ENCODE measurements at places on chromosomes 3 and 15.

DNA sequence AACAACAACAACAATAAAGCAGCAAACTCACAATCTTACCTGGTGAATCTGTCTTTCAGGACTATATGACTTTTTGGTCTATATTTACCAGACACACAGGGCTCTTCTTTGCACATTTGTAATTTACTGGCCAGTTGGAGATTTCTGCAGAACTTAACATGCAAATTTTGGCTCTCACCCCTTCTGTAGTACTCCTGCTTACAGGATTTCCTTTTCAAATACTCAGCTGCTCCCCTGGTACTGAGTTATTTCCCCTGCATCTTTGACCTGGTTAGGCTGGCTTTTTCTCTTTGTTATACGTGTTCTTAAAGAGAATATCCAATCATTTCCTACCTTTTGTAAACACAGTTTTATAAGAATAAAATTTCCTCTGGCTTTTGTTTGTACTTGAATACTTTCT lies 228.0 kb downstream of the MBNL1 start:
- DNase-seq, result no peak

- no peak for DNase-seq
Observed at GRCh38 chr3:142226474-142226873, 1.1 kb upstream of the GK5 start.

- DNase-seq, result no peak
Observed at GRCh38 chr15:60936186-60936585, 292.9 kb downstream of the RORA start.

- DNase-seq, result no peak
Observed at GRCh38 chr15:93060336-93061248, 28.4 kb downstream of the RGMA start.

DNA sequence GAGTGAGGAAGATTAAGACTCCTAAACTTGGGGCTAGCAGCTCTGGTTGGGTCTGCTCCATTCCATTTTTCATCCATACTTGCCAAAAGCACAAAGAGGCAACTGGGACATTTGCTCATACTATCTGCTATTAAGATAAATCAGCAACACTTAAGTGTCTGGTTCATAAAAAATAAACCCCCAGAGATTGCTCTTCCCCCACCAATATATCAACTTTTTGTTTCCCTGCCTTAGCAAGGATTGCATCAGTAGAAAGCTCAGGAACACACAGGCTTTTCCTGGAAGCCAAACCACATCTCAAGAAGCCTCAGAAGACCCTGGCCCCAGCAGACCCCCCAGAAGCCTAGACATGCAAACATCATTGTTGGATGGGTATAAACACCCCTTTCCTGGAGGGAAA lies 232.4 kb upstream of the WNT5A start:
- no peak for DNase-seq

DNA sequence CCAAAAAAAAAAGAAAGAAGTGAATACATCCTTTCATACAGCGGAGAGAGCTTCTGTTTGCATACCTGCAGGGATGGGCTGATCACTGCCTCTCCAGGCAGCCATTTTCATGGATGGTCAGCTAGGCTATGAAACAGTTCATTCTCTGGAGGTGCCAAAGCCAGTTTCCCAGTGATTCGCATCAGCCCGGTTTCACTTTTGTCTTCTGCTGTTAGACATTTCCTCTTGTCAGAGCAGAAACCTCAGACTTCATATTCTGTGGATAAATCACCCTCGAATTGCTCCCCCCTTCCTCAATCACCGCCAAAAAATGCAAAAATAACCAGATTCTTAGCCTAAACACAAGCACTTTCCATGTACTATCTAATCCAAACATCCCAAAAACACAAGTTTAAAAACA lies 225.6 kb downstream of the ADAMTS9 start:
- no peak for DNase-seq
